Bone marrow (tissue), 2 donors: ENCODE measurements at places on chromosomes 2 and 18.

DNA sequence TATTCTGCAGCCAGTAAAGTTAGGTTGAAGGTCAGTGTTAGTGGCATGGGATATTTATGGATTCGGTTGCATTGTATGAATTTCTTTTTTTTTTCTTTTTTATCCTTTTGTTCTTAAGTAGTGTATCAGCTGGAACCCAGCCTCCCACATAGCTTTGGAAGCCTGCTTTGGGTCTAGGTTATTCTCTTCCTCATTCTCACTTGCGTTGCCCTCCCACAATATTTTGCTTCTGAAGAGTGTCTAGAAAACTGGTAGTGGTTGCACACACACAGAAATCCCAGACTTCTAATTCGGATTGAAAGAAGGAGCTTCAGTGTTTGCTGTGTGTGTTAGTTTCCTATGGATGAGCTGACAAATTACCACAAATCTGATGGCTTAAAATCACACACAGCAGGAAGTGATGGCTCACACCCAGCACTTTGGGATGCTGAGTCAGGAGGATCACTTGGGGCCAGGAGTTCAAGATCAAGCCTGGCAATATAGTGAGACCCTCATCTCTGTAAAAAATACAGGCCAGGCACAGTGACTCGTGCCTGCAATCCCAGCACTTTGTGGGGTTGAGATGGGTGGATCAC is 104.8 kb downstream of the ARL4C start:
- no peak for DNase-seq

DNA sequence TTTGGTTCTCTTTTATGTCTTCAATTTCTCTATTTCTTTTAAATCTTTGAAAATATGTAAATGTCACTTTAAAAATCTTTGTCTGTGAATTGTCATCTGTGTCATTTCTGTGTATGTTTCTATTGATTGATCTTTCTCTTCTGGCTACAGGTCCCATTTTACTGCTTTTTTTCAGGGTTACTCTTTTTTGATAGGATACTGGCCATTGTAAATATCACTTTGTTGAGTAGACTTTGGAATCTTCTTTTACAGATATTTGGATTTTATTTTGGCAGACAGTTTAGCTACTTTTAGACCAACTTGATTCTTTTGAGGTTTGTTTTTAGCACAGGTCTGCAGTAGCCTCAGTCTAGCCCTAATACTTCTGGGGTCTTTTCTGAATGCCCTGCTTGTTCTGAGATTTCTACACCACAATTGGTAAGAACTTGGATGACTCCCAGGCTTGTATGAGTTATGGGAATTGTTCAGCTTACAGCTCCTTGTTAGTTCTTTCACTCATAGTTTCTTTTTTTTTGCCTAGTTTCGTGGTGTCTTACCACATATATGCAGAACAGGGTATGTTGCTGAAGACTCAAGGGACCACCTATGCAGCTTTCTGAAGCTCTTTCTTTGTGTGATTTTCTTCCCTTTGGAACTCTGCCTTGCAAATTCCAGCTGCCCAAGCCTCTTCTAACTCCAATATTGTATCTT is 122.2 kb downstream of the QPCT start:
- no peak for DNase-seq

GRCh38 chr2:11738589-11739436 is 7.6 kb upstream of the LPIN1 start:
- DNase-seq: peak; percentile 37

- DNase-seq: no peak
These were observed 29.2 kb upstream of the ATP6V1B1 start for GRCh38 chr2:70906439-70907005.

- DNase-seq: no peak
These were observed 70.5 kb downstream of the CAB39 start for GRCh38 chr2:230783101-230783500.

DNA sequence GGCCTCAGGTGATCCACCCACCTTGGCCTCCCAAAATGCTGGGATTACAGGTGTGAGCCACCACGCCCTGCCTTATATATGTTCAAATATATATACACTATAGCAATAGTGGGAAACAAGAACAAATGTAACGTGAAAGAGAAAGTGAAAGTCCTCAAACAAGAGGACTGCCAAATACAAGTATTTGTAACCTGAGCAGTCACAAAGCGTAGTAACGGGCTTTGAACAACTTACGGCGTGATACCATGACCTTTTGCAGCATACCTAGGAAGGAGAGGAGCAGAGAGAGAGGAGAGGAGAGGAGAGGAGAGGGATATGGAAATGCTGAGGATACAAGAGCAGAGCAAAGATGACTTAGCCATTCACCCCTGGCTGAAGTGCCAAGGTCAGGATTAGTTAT is 113.8 kb upstream of the RGPD4 start:
- DNase-seq: no peak

DNA sequence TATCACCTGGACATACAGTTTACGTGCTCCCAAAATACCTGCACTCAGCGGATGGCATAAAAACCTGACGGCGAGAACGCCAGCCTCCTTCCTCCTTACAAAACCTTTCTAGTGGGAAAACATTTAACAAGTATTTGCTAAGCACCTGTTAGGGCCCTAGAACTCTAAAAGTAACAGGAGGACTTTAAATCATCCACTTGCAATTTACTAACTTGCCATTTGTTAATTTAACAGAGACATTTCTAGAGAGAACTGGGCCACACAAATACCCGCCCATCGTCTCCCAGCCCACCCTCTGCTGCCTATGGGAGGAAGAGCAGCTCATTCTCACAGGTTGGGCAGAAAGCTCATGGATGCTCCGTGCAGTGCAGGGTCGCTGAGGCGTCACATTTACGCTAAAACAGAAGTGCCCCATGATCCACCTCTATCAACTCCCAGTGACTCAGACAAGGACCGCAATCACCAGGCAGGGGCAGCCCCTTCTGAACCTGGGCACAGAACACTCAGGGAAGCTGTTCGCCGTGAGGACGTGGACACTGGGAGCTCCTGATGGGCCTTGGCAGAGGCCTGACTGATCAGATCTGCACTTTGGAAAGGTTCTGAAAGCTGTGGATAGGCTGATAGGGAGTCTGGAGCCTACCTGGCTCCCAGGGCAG is 106.9 kb downstream of the HDAC4 start:
- DNase-seq: no peak

DNA sequence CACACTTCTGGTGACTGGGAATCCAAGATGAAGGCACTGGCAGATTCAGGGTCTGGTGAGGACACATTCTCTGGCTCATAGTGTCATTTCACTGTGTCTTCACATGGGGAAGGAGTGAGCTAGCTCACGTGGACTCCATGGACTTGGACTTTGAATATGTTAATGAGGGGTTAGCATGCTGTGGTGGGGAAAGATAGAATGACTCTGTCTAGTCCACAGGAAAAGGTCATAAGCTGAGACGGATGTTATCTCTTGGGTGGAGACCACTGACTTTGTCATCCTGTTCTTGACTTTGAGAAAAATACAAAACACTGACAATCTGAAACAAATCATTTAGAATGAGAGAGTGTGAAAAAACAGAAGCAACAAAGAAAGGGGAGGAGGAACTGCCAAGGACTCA is 145.9 kb downstream of the PIK3C3 start:
- no peak for DNase-seq

- DNase-seq: no peak
These were observed 710 bp upstream of the TMSB10 start for GRCh38 chr2:84904717-84905174.

GRCh38 chr2:60068755-60069154 is 484.7 kb downstream of the BCL11A start:
- DNase-seq: no peak

DNA sequence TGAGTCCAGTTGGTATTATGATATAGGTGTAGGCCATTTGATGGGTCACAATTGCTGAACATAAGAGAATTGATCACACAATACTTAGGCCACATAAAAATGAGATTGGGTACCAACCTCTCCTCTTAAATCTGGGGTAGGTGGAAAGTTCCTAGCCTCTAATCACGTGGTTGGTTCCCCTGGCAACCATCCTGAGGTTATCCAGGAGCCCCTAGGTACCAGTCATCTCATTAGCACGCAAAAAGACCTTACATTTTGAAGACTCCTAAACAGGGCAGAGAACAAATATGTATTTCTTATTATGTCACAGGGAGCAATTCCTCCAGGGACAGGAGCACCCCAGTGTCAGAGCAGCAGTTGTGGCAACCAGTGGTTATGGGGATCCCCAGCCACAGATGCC is 12.7 kb upstream of the SELENOI start:
- DNase-seq: no peak

DNA sequence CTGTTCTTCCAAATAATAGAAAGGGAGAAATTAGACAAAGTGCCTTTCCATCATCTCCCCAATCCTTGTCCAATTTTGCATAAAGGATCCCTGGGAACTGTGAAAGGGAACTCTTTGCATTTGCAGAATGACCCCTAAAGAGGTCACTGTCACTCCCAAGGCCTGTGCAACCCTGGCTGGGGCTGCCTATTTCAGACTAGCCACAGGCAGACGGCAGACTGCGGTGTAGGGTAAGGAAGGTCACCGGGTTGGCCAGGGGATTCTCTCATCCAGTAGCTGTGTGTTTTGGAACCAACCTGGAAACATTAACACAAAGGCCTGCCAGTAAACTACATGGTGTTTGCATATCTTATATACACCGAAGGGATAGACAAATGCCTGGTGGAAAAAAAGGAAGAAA is 818.7 kb downstream of the BCL11A start:
- no peak for DNase-seq

DNA sequence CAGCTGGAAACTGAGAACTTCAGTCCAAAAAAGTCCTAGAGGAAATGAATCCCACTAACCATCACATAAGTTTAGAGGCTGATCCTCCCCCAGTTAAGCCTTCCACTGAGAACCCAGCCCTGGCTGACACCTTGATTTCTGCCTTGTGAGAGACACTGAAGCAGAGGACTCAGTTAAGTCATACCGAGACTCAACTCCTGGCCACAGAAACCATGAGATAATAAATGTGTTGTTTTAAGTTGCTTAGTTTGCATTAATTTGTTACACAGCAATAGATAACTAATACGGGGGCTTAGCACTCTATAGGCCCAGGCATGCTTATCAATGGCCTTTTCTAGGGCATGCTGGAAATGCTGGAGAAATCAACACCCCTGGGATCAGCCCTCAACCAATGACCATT is 3.4 kb upstream of the ADD2 start:
- no peak for DNase-seq

- DNase-seq: no peak
These were observed 87.7 kb upstream of the LYPD1 start for GRCh38 chr2:132757676-132758075.

DNA sequence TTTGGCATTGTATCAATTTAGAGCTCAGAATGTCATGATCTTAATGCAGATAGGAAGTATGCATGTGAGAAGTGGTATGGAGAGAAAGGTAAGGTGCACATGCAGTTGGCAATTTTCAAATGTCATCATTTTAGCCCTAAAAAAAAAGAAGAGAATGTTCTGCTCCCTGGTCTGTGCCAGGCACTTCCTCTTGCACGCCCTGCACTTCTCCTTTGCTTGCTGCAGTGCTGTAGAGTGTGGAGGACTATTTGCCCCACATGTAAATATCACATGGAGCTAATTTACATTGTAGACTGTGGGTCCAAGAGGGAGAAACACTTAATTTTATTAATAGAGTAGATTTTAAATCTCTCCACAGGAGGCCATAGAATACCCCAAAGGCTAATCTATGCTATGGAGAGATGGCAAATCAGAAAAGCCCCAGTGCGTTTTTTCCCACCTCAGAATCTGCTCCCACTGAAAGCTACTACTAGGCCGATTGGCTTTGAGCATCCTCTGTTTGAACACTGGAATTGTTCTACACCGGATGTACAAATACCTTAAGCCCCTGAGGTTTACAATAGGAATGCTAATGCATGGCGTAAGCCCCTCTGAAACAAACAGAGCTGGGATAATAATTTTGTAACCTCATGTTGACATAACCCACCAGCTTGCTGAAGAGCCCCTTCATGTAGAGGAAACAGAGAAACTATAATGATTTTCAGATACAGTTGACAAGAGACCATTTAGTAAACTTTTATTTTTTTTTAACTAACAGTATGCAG is 137.2 kb upstream of the KLHL14 start:
- no peak for DNase-seq

GRCh38 chr18:8283891-8284585 is 325.2 kb upstream of the RAB12 start:
- DNase-seq: no peak

DNA sequence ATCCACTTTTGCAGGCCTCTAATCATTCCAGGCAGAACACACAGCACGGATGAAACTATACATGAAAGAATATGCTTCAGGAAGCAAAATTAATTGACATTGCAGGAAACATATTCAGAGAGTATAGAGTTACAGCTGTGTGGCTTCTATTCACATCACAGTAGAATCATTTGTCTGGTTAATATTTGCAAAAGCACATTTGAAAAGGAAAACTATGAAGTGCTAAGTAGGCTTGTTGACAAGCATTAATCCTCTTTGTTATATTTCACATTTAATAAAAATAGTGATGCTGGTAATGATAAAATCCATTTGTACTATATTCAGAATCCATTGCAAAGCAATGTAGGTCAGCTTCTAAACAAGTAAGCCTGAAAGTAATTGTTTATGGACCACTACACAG is 32.2 kb upstream of the PIK3C3 start:
- no peak for DNase-seq

- peak; percentile 2 for DNase-seq
These were observed 58.3 kb upstream of the UPP2 start for GRCh38 chr2:158043181-158043948.

DNA sequence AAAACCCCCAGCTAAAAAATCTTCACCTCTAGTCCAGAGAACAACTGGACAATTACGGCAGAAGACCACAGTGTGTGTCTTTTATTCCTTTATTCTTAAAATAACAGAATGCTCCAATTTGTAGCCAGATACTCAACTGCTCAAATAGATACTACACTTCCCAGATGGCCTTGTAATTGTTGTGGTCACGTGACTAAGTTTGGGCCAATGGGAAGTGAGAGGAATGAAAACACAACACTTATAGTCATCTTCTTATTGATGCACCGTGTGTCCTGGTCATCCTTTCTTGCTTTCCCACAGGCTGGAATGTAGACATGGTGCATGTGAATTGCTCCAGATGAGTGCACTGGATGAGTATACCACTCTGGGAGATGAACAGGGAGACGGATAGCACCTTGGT is 145.1 kb downstream of the CDC42EP3 start:
- no peak for DNase-seq

- DNase-seq: no peak
These were observed 1.3 kb downstream of the OSBPL6 start for GRCh38 chr2:178195390-178196166.

DNA sequence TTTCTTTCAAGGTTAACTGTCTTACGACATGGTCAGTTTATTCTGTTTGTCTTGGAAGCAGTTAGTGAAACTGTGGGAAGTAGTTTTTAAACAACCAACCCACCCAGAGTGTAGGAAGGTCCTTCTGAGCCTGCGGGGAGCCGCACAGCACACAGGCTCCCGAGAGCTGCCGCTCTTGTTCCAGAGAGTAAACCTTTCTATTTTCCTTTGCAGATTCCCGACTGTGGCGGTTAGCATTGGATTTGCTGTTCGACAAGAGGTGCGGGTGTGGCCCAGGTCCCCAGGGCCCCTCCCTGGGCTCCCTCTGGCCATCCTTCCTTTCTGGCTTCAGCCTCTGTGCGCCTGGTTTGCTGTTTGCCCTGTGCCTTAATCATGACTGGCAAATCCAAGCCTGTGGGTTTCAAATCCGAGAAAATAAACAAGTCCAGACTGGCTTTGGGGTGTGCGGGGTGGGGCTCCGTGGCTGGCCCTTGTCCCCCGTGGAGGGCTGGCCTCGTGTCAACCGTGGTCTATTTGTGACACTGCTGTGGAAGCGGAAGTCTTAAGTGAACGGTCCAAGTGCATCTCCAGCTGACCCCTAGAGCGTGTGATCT is 30.7 kb downstream of the IMPA2 start:
- no peak for DNase-seq

GRCh38 chr2:29613067-29613466 is 308.3 kb downstream of the ALK start:
- no peak for DNase-seq
